GM03348 (cell line): ENCODE measurements at places on chromosomes 2 and 18.

DNA sequence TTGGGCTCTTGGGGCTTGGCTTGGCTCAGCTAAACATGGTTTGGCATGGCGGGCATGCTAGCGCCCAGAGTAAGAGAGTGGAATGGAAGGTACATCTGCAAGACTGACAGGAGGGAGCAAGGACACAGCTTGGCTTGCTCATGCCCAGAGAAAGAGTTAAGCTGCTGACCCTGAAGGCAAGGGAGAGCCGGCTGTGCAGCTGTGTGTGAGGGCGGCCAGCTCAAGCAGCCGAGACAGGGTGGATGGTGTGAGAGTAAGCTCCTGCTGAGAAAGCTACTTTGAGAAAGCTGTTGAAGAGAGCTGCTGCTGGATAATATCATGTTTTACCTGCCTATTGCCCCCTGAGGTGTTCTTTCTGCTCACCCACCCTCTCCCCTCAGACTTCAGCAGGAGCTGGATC, 135.6 kb downstream of the CCBE1 start:
- DNase-seq: no peak

- DNase-seq: no peak
Measured at GRCh38 chr2:230144355-230144754, 75.4 kb downstream of the SP110 start.

DNA sequence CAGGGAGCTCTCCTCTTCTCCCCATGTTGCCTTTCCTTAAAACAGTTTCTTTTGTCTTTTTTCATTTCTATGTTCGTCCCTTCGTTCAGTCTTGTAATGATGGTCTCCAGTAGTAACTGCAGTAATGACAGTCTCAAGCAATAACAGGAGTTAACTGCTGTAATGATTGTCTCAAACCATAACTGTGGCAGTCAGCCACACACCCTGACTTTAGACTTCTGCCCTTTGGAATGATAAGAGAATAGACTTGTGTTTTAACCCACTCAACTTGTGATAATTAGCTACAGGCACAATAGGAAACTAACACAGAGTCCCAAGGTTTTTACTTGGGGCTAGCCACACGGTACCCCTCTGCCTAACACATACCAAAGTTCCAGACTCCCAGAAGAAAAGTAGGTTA, 12.1 kb downstream of the TMEM131 start:
- no peak for DNase-seq

DNA sequence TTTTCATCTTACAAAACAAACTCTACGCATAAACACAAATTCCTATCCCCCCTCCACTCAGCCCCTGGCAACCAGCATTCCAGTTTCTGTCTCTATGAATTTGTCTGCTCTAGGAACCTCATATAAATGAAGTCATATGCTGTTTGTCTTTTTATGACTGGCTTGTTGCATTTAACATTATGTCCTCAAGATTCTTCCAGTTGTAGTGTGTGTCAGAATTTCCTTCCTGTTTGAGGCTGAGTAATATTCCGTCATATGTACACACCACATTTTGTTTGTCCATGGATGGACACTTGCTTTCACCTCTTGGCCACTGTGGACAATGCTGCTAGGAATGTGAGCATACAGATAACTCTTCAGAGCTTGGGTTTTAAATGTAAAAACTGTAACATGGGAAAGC, 272.1 kb downstream of the GBX2 start:
- DNase-seq: no peak

- no peak for DNase-seq
Measured at GRCh38 chr2:165157160-165157559, 46.7 kb downstream of the SCN3A start.

DNA sequence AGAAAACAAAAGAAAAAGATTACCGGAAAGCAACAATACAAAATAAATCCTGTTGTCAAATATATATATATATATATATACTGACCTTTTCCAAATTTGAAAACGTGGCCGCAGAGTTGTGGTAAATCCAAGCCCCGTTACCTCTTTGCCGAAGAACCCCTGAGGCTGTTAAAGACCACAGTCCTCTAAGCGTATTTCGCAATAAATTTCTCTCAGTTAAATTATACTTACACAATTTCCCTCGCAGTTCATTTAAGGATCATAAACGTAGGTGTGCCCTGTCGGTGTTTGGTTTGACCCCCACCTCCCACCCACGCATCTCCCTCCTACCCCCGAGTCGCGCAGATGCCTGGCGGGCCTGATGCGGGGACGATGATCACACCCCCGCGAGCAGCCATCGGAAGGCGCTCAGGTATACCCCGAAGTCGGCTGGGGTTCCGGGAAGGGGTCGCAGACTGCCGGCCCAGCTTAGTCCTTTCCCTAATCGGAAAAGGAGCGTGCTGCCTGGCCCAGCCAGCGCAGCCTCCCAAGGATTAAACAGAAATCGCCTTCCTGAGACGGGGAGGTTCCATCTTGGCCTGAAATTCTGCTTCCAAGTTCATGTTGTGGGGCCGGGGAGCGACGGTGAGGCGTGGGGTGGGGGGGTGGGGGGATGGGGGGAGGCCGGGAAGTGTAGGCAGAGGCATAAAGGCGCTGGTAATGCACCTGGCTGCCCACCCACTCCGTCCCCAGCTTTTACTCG, 2.9 kb upstream of the MEIS1 start:
- no peak for DNase-seq

GRCh38 chr2:96687266-96687665, 44.7 kb downstream of the FER1L5 start:
- no peak for DNase-seq

- peak; percentile 80 for DNase-seq
Measured at GRCh38 chr2:64288321-64289193, 144.3 kb upstream of the PELI1 start.

DNA sequence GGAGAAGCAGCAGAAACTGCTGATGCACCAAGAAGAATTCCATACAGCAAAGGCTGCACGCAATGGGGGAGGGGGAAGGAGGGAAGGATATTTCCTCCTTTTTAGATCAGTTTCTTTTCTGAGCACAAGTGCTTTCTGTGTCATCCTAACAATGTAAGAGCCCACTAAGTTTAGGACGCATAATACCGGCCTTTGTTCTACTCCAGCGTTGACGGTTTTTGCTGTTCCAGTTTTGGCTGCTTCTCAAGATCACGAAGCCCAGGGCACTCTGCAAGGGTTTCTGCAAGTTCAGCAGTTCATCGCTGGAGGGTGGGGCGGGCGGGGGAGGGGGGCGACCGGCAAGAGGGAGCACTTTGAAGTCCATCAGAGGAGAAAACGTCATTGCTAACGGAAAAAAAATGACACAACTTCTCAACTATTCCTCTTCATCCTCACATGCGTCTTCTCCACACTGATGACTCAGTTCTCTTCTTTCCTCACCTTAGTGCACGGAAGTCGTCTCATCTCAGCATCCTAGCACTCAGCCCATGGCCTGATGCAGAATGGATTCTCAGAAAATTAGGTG, 8.7 kb downstream of the FAM178B start:
- no peak for DNase-seq

DNA sequence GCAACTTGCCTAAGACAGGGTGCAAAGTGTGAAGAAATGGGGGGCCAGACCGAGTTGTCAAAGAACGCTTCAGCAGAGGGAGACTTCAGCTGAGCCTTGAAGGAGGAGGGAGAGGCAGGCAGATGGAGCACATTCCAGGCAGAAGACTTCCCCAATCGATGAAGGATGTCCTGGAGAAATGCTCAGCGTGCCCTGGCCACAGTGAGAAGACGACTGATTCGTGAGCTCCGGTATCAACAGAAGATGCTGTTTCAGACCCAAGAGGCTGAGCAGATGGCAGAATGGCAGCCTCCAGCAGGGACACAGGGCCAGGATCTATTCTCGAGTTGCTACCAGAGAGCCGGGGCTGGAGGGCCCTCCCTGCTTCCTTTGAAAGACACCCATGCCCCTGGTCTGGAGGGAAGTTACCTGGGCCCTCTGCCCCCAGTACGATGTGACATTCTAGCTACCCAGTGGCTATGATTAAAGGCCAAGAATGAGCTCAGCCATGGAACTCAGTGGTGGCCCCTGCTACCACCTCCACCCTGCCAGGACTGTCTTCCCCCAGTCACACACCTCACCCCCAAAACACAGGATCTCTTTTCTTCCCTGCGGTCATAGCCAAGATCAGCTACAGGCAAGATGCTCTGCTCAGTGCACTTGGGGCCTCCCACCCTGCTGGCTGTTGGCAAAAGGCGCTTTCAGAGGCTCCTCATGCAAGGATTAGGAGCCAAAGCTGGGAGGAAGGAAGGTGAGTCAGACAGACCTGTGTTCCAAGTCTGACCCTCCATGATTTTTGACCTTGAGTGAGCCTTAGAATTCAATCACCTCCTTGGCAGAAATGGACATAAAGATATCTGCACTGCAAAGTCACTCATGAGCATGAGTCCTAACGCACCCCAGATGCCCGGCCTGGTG, 84.3 kb downstream of the TFCP2L1 start:
- DNase-seq: no peak

GRCh38 chr2:231662028-231662810, 46.1 kb upstream of the PTMA start:
- DNase-seq: peak; percentile 96

DNA sequence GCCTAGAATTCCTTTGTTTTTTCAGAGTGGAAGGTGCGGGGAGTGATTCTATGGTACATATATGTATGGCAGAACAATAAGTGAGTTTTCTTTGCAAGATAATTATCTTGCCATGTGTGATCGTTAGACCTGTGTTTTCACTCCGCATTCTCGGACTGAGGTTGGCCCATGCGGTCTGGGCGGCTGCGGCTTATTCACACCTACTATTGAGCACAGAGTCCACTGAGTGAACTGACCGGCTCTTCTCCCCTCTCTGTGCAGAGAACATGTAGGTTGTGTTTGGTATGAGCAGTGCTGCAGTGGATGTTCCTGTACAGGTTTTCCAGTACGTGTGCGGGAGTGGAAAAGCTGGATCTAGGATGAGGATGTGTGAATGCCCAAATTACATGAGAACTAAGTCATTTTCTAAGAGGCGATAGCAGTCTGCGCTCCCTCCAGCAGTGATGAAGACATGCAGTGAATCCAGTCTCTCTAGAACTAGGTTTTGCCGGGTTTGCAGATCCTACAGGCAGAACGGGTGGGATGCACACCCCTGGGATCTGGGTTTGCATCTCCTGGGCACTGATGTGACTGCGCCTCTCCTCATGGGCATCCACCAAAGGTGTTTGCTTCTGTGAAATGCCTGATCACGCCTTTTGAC, 27.1 kb downstream of the MTERF4 start:
- DNase-seq: no peak

- DNase-seq: peak; percentile 3
Measured at GRCh38 chr2:241542278-241542605, 16.3 kb upstream of the BOK start.

DNA sequence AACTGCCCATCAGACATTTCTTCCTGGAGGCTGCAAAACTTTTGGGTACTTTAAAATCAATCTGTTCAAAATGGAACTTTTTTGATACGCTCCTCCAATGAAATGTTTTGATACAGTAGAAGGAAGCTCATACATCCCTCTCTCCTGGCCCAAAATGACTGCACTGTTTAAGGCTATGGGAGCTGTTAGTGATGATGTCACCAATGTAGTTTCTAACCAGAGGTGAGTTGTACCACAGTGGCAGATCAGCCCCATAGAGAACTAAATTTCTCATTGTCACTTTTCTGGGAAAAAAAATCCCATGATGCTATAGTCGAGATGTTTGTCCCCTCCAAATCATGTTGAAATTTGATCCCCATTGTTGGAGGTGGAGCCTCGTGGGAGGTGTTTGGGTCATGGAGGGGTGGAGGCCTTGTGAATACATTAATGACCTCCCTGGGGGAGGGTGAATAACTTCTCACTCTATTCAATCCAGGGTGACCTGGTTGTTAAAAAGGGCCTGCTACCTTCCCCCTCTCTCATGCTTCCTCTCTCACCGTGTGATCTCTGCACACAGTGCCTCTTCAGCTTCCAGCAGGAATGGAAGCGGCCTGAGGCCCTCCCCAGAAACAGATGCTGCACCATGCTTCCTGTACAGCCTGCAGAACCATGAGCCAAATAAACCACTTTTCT, 117.4 kb upstream of the NPAS2 start:
- DNase-seq: no peak

DNA sequence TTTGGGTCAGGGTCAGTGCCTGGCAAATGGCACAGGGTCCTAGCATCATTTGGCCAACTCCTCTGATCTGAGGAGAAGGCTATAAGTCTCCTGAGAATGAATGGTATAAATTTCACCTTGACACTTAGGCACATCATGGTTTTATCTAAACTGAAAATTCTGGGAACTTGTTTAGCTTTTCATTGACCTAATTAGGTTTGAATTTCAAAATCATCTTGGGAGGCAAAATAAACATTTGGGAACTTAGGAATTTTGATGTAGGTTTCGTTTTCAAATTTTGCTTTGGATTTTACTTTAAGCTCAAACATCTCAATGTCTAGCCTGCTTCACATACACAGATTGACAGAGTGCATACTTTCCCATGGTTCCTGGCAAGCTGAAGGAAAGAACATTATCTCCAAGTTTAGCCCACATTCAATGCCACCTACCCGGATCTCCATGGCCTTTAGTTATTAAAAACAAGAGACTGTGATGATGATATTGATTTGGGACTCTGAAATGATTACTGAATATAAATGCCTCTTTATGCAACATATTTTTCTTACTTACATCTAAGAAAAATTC, 44.5 kb downstream of the MYOM1 start:
- DNase-seq: no peak

GRCh38 chr2:109535217-109535946, 78.4 kb downstream of the SEPTIN10 start:
- peak; percentile 59 for DNase-seq

GRCh38 chr2:232611559-232612218, 21.7 kb upstream of the EFHD1 start:
- peak; percentile 67 for DNase-seq

DNA sequence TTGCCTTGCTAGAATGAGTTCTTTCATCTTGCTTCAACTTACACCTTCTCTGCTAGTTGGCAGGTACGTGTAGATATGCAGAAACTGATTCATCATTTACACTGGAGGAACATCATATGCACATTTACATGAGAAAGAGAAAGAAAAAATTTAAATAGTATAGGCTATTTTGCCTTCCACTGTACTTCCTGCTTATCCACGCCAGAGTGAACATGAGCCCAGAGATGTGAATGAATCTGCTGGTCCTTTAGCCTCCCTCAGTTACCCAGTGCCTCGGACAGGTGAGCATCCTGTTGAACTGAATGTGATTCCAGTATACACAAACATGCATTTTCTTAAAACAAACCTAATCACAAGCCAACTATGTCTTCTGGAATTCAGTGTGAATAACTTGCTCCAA, 83.6 kb downstream of the SESTD1 start:
- DNase-seq: no peak

GRCh38 chr2:49306925-49307324, 152.6 kb upstream of the FSHR start:
- no peak for DNase-seq

DNA sequence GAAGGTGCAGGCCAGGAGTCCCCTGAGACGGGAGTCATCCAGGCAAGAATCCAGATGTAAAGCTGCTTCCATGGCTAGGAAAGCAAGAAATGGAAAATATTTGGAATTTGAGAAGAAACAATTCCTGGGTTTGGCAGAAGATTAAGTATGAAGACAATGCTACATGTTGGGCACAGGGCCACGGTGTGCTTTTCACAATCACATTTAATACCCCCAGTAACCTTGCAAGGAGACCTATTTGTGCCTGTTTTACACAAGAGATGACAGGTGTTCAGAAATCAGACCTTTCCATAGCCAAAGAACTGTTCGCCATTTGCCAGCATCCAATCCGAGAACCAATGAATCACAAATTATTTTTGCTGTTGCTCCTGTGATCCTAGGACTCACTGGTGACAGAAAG, 50.5 kb downstream of the KCTD1 start:
- peak; percentile 7 for DNase-seq

- no peak for DNase-seq
Measured at GRCh38 chr2:97991081-97991856, 4.5 kb downstream of the TMEM131 start.

- peak; percentile 40 for DNase-seq
Measured at GRCh38 chr2:23757686-23758433, 169.1 kb downstream of the ATAD2B start.

GRCh38 chr2:192007581-192008228, 160.8 kb upstream of the CAVIN2 start:
- DNase-seq: peak; percentile 9
